Heart left ventricle (tissue), 16 donors: ENCODE measurements at places on chromosomes 7 and 10. TPM values are rescaled to one million over a fixed set of nuclear protein-coding genes. Genes with fewer than 3 reads are reported as not detected.

ASZ1 gene
- not detected for total RNA-seq

C10orf143 gene
- 1.3 TPM for total RNA-seq

MMD2 gene
- total RNA-seq: not detected

SLIT1 gene
- total RNA-seq: 0.05 TPM

MMP21 gene
- total RNA-seq: 0.25 TPM

ATRNL1 gene
- total RNA-seq: 17.8 TPM

ADAM22 gene
- total RNA-seq: 0.75 TPM

CYP3A4 gene
- not detected for total RNA-seq

PSD gene
- total RNA-seq: 0.36 TPM

COL1A2 gene
- total RNA-seq: 127 TPM

ZPBP gene
- total RNA-seq: not detected

IMMP2L gene
- total RNA-seq: 12.5 TPM

SPDYE9 gene
- not detected for total RNA-seq

GIMAP6 gene
- total RNA-seq: 24.4 TPM

HTR5A gene
- not detected for total RNA-seq

MORN4 gene
- total RNA-seq: 10.8 TPM

CNPY1 gene
- not detected for total RNA-seq

OR2A1 gene
- total RNA-seq: not detected

CD36 gene
- 891 TPM for total RNA-seq

IGFBP3 gene
- total RNA-seq: 55.4 TPM

TMEM236 gene
- 0.30 TPM for total RNA-seq

NOLC1 gene
- total RNA-seq: 29.0 TPM

SHH gene
- total RNA-seq: not detected

UPK3B gene
- total RNA-seq: not detected

CCDC3 gene
- 15.4 TPM for total RNA-seq

SLC26A3 gene
- not detected for total RNA-seq

RAMP3 gene
- total RNA-seq: 26.9 TPM

NPTX2 gene
- total RNA-seq: 2.7 TPM

NUDCD3 gene
- total RNA-seq: 103 TPM

PMPCB gene
- 72.7 TPM for total RNA-seq

WNT2 gene
- 0.10 TPM for total RNA-seq

VSTM4 gene
- 16.6 TPM for total RNA-seq

HABP2 gene
- not detected for total RNA-seq

STOX1 gene
- total RNA-seq: 0.13 TPM

TNRC18 gene
- total RNA-seq: 48.9 TPM

SRRM3 gene
- 4.9 TPM for total RNA-seq

GIMAP5 gene
- 19.3 TPM for total RNA-seq

NXPH1 gene
- total RNA-seq: not detected

UNC5B gene
- 10.1 TPM for total RNA-seq
